NB4 (cell line): ENCODE measurements at places on chromosomes 12 and 14.

GRCh38 chr12:71392521-71393145, 47.0 kb upstream of the LGR5 start:
- peak; percentile 73 for DNase-seq

DNA sequence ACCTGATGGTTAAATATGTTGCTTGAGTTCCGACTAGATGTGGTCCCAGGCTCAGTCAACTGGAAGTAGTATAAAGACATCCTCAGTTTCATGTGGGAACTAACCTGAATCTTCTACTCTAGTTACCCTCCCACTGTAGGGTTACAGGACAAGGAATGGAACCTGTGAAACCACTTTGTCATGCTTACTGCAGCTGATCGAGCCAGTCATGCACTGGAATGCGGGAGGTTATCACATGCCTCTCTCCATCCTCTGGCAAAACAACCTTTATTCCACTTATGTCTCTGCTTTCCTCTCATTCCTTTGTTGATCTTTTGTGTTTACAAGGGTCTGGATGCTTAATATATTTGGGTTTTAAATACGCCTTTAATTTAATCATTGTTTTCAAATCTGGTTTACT, 111.9 kb upstream of the DDHD1 start:
- no peak for DNase-seq

GRCh38 chr14:55125403-55125802, 3.6 kb upstream of the LGALS3 start:
- peak; percentile 89 for DNase-seq

DNA sequence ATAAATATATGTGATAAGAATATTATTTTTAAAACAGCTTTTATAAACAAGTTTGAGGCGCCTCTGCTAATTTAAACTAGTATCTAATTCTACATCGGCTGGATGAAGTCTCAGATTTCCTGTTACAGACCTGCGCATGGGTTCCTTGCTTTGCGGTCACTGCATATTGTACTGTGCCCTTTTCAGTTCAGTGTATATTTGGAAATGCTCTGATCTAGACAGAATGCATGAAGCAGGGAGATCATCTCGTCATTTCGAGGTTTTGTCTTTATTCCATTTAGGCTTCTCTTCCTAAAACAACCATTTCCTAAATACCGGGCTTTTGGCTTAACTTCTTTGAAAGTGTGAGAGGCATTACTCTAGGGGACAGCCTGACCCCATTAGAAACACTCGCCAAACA, 25.6 kb downstream of the CRACR2A start:
- peak; percentile 54 for DNase-seq

- DNase-seq = no peak
These were observed 2.9 kb downstream of the P2RX4 start for GRCh38 chr12:121212875-121213274.

- peak; percentile 41 for DNase-seq
These were observed 775.7 kb downstream of the TMTC2 start for GRCh38 chr12:83462419-83462818.

- no peak for DNase-seq
These were observed 139.8 kb downstream of the DACT1 start for GRCh38 chr14:58777541-58777979.

GRCh38 chr12:12975322-12976077, 23.5 kb upstream of the GPRC5D start:
- peak; percentile 71 for DNase-seq

DNA sequence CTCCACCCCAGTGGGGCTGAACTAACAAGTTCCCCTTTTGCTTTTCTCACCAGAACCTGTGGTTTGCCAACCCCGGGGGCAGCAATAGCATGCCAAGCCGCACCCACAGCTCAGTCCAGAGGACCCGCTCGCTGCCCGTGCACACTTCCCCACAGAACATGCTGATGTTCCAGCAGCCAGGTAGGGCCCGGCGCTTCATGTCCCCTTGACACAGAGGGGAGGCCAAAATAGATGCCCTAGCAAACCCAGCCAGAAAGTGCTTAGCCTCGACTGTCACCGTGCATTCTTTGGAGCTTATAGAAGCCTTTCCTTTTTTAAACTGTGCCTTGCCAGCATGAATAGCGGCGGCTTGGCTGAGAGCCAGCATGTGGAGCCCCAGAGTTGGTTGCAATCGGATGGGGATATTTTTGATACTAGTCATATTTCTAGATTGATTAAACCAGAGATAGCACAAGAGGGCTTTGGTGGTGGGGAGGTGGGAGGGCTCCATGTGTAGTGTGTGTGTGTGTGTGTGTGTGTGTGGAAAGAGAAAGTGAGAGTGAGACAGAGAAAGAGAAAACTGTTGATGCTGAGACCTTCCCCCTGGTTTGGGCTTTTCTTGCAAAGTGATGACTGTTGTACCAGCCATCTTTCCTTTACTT, 126.1 kb downstream of the GCH1 start:
- DNase-seq = peak; percentile 85

GRCh38 chr12:20376984-20377383, 8.6 kb downstream of the PDE3A start:
- peak; percentile 73 for DNase-seq

DNA sequence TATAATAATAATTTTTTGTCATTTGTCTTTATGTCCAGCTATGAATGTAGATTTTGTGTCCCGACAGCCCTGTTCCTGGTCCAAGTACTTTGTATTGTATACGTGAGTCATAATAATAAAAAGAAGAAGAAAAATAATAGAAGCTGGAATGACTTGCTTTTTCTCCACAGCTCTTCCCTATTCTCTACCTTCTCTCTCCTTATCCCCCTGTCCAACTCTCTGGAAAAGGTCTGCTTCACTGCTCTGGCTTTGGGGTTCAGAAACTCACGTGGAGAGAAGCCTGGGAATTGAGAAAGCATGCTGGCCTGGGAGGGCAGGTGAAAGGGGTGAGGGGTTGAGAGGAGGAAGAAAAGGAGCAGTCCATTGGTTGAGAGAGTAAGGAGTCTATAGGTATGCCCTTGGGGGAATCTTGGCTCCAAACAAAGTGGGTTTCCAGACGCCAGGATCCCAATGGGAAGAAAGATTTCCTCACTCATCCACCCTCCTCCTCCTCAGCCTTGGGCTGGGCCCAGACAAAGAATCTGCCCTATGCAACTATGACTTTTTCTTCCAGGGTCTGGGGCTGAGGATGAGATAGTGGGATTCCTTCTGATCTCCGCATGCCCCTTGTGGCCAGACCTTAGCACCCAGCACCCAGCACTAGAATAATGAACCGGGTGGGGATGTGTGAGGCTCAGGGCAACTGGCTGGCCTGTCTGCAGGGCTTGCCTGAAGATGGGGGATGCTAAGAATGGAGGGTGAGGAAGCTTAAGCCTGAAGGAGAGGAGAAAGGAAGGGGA, 4.0 kb downstream of the HOXC8 start:
- no peak for DNase-seq

- DNase-seq = no peak
These were observed 5.5 kb downstream of the ASIC1 start for GRCh38 chr12:50062728-50063460.

- DNase-seq = no peak
These were observed 171.4 kb upstream of the GSC start for GRCh38 chr14:94941311-94941710.

DNA sequence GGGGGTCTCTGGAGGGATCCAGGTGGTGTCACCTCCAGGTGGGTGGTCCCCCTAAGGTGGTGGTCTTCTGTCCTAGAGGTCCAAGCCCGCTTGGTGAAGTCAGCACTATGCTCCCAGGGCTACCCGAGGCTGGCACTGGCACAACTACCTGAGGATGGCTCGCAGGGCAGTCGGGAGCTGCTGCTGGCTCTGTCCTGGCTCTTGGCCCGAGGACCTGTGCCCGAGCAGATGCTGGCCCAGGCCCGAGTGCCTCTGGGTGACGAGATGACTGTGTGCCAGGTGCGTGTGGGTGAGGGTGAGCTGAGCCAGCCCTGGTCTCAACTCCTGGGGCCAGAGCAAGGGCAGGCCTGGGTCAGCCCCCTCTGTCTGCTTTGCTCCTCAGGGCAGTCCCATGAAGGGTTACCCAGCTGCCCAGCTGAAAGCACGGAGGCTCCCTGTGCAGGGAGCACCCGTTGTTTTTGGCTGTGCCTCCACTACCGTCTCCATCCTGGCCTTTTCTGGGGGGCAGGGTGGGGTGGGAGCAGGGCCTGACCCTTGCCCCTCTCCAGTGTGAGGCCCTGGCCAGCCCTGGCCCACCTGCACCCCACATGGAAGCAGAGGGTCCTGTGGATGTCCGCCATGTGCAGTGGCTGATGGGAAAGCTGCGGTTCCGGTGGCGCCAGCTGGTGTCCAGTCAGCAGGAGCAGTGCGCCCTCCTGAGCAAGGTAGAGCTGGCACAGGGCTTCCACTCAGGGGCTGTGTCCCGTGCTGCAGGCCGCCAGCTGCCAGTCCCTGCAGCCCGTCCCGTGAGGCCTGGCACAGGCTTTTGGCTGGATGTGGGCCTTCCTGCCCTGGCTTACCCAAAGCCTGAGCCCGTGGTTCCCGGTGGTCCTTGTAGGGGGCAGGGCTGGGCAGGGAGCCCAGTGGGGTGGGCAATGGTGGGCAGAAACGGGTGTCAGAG, 1.3 kb downstream of the TEDC1 start:
- no peak for DNase-seq

DNA sequence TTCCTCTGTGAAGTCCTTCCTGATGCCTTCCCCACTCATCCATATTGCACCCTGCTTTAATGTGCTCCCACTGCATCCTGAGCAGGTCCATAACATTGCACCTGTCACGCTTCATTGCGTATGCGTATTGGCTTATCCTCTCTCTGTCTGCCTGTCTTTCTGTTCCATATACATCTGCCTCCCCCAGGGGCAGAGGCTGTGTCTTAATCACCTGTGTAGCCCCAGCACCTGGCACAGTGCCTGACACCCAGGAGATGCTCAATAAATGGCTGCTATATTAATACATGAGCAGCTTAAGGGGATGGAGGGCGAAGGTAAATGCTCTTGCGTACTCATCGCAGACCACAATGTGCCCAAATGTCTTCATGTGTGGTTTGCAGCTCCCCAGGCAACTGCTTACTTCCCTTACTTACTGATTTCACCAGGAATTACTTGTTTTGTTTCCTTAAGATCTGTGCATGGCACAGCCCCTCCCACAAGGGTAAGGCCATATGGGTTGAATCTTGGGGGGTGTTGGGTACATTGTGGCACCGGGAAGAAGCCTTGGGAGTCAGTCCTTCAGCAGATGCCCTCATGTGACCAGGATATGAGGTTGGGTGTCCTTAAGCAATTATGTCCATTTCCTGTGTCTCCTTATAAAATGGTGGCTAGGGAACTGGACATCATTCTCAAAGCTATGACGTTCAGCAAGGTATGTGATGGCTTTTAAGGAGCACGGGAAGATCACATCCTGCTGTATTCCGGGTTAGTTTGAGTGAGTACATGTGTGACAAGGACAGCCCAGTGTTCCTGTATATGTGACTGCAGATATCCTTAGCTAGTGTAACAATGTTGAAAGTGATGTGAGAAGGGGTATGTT, 848 bp upstream of the CPNE6 start:
- peak; percentile 28 for DNase-seq

- DNase-seq = no peak
These were observed 111.3 kb upstream of the FKBP4 start for GRCh38 chr12:2683283-2684025.

GRCh38 chr14:36293824-36294223, 26.6 kb downstream of the MBIP start:
- DNase-seq = peak; percentile 79

DNA sequence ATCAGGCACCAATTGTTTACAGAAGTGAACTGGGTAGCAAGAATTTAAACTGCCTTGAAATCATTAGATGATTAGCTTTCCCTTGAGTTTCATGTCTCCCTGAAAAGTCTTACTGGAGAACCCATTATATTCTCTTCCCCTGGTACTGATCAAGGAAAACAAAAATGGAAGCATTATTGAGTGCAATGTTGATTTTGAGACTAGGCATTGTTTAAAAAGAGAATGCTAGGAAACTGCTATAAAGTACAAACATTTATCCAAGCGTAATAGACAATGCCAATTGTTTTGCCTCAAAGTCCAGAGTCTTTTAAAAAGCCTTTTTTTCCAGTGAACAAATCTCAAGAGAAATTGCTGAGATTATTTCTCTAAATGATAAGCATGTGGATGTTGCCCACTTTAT, 197.0 kb downstream of the CCER1 start:
- DNase-seq = no peak

GRCh38 chr12:15527201-15528080, 205.1 kb downstream of the PTPRO start:
- peak; percentile 41 for DNase-seq
